ENCODE measurements at places on chromosomes 3 and 15. TPM values are rescaled to one million over a fixed set of nuclear protein-coding genes. Genes with fewer than 3 reads are reported as not detected.

DNA sequence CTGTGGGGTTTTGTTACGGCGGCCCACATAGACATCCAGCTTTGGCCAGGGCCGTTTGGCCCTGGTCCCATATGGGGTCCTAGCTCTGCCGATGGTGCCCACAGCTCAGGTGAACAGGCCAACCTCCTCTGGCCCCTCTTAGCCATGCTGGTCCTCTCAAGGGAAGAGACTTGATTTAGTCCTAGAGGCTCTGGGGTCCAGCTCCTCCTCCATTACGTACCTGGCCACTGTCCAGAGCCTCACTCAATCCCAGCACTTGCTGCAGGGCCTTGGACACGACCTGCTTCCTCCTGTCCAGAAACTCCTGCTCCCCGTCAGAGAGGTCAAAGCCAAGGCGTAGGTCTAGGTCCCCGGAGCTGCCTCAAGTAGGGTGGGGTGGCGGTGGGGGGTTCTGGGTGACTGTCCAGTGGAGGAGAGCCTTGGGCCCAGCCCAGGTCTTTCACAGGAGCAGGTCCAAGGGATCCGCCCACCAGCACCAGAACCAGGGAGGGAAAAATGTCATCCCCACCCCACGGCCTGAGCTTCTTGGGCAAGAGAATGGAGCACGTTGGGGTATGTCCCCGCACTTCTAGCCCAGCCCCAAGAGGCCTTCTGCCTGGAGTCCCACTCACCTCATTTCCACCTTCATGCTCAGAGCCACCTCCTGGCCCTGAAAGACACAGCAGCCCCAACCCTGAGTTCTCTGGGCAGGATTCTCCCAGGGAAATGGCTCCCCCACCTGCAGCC lies 6.8 kb downstream of the PLA2G4F start:
- no peak overlapping the region for H3K27ac ChIP-seq
- no peaks in the 10 kb centered on the region for H3K36me3 ChIP-seq
- H3K4me3 ChIP-seq: no peak overlapping the region

GRCh38 chr15:41553731-41554130 lies 5.3 kb upstream of the TYRO3 start:
- peaks cover 8% of the 10 kb centered on the region for H3K27me3 ChIP-seq
- no peak overlapping the region for H3K4me3 ChIP-seq
- peaks cover 12% of the 10 kb centered on the region for H3K4me1 ChIP-seq
- no peak overlapping the region for H3K27ac ChIP-seq

- no peak overlapping the region for H3K27ac ChIP-seq
- no peak overlapping the region for H3K4me3 ChIP-seq
- no peaks in the 10 kb centered on the region for H3K4me1 ChIP-seq
- H3K27me3 ChIP-seq: no peaks in the 10 kb centered on the region
- no peaks in the 10 kb centered on the region for H3K36me3 ChIP-seq
Observed at GRCh38 chr3:157815739-157816138, 290.5 kb downstream of the SHOX2 start.

The TMCO5A gene
- total RNA-seq: not detected

The SELENOT gene
- 72.4 TPM for total RNA-seq

The ERICH6 gene
- total RNA-seq: not detected

Data from natural killer cell treated with Interleukin-12 subunit alpha and Interleukin-12 subunit beta and Interleukin-15 and Interleukin-18, amount 100 ng/mL, for 72 hours (primary cell).